ENCODE measurements at places on chromosomes 4 and X.

- no peak for DNase-seq
Measured at GRCh38 chr4:6733358-6734164, 17.6 kb downstream of the BLOC1S4 start.

DNA sequence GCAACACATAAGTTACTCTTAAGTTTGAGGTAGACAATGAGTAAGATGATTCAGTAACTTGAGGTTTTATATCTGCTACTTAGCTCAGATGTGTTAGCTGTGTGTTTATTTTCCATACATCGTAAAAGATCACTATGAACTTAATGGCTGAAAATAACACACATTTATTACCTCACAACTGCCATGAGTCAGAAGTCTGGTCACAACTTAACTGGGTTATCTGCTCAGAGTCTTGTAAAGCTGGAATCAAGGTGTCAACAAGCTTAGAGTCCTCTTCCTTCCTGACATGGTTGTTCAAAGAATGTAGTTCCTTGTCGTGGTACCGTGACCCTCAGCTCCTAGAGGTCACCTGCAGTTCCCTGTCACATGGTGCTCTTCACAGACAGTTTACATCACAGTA, 204.9 kb upstream of the MAGEB2 start:
- DNase-seq: no peak

GRCh38 chr4:1400191-1400805, 5.9 kb downstream of the NKX1-1 start:
- no peak for DNase-seq

DNA sequence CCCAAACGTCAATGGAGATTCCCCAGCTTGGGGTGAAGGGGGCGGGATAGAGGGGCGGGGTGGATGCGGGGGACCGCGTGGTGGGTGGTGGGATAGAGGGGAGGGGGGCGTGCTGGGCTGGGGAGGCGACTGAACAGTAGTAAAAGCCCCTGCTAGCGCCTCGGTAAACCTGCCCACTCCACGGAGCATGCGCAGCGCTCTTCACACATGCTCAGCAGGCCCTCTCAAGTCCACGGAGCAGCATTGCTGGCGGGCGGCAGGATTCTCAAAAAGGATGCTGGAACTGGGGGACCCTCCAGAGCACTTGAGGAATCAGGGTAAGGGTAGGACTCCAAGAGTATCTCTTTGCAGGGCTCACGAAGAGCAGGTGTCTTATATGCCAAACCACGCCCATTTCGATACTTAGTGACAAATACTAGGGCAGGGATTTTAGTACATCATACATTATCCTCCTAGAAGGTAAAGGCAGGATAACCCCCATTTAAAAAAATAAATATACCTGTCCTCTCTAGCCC, 378 bp upstream of the RPS6KA6 start:
- no peak for DNase-seq

DNA sequence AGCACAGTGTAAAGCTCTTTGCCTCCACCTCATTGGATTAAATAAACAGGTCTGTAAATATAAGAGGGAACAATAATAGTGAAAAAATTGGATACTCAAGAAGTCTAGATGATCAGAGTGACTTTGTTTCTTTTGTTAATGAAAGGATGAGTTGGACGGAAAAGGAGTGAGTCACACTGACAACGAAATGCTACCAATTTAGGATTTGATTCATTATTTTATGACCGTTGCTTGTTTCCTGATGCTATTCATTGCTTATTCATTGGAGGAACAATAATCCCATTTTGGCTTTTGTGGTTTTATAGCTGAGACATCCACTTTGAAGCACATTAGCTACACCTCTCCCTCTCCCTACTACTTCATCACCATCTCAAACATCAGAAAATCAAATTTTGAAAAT, 74.4 kb upstream of the DYNLT3 start:
- DNase-seq: no peak

GRCh38 chr4:140793291-140793690, 37.1 kb upstream of the TBC1D9 start:
- DNase-seq: no peak

DNA sequence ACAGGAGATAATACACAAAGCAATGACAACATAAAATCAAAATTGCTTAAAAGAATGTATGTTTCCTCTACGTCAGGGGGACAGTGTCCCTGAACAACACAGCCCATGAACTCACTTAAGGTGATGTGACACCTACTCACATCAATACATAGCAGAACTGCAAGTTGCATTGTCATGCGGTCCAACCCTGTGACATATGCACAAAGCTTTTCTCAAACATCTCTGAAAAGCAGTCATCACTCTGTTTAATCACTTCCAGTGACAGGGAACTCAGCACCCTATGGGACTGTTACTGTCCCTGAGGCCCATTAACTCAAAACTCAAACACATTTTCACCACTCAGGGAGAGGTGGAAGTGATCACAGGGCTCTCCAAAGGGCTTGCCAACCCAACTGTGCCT, 2.4 kb downstream of the STX18 start:
- DNase-seq: no peak

DNA sequence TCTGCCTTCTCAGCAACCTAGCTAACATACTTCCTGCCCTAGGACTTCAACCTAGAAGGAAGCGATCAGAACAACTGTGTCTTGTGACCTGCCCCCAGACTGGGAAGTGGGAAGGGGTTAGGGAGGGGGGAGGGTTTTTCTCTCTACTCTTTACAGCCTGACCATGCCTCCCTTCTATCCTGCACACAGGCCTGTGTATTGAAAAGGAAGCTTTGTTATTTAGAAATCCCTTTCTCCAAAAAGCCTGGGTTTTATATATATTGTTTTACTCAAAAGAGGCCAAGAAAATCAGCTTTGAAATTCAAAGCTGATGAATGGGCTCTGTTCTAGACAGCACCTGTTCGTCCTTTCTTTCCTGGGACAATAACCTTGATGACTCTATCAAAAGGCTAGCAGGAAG, 35.2 kb upstream of the SMS start:
- no peak for DNase-seq

DNA sequence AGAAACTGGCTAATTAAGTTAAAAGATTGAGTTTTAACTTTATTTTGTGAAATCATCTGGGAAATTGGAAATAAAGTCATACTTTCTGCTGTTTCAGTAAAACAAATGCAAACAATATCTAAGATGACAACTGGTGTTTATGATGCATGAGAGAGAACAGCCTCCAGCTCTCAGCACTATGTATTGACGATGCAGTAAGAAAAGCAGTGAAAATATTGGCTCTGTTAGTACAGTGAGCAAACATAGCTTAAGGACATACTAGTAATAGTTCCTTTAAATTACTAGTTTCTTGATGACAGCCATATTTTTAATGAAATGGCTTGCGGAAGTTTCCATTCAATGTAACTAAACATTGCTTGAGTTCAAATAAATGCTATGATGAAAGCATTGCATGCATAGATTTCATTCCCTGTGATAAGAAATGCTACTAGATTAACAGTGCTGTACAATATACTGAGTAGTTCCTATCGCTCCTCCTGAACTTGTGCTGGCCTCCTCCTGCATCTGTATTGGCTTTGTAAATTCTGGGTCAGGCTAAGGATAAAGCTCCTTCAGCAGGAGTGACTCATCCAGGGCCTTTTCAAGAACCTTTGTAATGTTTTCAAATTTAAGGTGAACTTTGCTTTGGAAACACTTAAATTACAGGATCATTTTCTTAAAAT, 11.6 kb downstream of the ARHGAP24 start:
- DNase-seq: no peak

DNA sequence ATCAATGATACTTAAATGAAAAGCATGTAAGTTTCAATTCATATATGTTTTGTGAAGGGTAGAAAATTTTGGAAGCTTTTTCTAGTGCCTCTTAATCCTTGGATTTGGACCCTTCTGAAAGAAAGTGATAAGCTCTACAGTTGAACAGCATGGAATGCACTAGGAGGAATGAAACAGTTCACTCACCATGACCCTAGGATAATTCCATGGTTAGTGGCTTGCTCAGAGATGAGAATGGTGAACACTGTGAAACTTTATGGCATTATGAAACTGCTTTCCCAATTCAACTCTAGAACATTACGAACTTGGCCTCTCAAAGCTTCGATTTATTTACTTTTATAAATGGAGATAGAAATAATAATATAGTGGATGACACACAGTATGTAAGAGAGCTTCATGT, 88.9 kb upstream of the FAT4 start:
- no peak for DNase-seq

GRCh38 chr4:20370274-20370673, 118.6 kb downstream of the SLIT2 start:
- DNase-seq: no peak

- DNase-seq: peak; percentile 49
Measured at GRCh38 chr4:46844325-46844917, 64.6 kb downstream of the COX7B2 start.

DNA sequence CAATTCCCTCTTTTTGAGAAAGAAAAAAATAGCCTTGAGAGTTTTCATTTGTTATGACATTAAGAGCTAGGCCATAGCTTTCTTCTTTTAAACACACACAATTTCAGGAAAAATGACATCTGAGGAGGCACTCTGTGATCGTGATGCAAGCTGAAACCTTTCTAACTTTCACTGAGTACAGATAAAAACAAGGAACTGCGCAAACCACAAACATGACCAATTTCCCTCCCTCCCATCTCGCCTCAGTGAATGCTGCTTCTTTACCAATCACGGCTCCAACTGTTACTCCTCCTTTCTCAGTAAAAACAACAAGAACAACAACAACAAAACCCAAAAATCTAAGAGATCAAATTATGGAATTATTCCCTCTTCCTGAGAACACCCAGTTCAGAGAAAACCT, 626.8 kb downstream of the TLL1 start:
- no peak for DNase-seq

DNA sequence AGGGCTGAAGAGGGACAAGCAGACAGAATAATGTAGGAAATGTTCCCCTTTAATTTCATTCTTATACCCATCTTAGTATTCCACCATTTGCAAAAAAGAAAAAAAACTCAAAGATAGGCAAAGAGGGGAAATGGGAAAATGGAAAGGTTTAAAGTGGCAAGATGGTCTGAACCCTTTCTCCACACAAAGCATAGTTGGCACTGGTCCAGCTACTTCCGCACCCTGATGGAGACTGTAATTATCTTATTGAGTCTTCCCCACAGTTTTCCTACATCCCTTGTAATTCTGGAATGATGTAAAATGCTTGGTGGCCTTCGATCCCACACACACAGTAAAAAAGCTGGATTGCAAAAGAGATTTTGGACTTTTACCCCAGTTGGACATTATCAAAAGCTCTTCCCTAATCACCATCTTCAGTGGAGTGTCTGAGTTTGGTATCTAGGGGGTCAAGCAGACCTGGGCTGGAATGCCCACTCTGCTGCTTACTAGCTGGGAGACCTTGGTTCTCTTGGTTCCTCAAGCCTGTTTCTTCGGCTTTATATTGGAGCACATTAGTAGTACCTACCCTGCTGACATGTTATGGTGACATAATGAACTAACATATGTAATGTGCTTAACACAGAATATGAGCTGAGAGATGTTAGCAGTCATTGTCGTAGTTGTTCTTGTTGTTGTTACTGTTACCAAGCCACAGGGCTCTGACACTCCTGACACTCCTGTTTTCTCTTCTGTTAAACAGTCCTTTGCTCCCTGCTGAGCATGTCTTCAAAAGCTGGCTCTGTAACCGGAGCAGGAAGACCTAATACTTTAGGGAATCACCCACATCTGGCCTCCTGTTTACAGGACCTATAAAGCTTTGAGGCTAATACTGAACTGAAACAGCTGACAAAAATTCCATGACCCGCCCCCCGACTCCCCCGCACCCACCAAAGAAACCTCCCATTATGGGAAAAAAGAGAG, 4.7 kb downstream of the SRPX2 start:
- no peak for DNase-seq

DNA sequence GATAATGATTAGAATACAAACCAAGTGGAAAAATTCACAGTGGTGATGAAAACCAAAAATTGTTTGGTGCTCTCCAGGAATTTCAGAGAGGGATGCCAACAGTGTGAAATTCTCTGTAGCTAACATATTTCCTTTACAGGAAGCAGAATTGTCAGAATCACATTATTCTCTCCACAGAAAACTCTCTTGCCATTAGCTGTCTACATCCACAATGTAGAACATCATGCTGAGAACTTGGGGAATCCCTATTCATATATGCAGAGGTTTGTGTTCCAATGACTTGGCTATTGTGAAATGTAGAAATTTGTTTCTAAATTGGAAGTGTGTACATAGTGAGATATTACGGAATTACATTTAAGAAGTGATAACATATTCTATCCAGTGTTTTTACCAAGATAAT, 142.0 kb downstream of the PCDH7 start:
- DNase-seq: no peak

GRCh38 chrX:17154001-17154400, 207.5 kb downstream of the REPS2 start:
- DNase-seq: no peak

GRCh38 chrX:44063606-44064005, 90.4 kb upstream of the NDP start:
- DNase-seq: no peak

GRCh38 chrX:139844163-139844562, 88.7 kb downstream of the ATP11C start:
- DNase-seq: no peak

- no peak for DNase-seq
Measured at GRCh38 chrX:19926095-19926494, 38.7 kb upstream of the SH3KBP1 start.

GRCh38 chr4:20091781-20092180, 159.9 kb upstream of the SLIT2 start:
- DNase-seq: no peak

GRCh38 chr4:7073526-7074390, 5.9 kb upstream of the GRPEL1 start:
- DNase-seq: peak; percentile 67

- no peak for DNase-seq
Measured at GRCh38 chr4:94649381-94650133, 108.2 kb upstream of the BMPR1B start.

- no peak for DNase-seq
Measured at GRCh38 chr4:26141911-26142638, 178.7 kb upstream of the RBPJ start.

GRCh38 chrX:115531818-115532403, 29.1 kb upstream of the PLS3 start:
- no peak for DNase-seq

DNA sequence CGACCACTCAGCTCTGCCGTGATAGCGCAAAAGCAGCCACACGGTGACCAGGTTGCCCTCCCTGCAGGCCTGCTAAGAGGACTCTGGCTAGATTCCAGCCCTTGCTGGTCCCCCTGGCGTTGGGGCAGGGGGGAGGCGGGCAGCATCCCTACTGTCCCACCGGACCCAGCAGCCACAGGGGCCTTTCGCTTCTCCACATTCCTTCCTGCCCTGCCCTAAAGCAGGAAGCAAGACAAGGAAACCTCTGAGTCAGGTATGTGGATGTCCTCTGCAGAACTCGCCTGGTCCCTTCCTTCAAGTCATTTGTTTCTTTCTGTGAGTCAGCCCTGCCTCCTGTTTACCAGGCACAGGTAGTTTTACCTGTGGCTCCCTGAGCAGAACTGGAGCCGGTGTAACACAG, 60.2 kb upstream of the CLDN34 start:
- DNase-seq: no peak

DNA sequence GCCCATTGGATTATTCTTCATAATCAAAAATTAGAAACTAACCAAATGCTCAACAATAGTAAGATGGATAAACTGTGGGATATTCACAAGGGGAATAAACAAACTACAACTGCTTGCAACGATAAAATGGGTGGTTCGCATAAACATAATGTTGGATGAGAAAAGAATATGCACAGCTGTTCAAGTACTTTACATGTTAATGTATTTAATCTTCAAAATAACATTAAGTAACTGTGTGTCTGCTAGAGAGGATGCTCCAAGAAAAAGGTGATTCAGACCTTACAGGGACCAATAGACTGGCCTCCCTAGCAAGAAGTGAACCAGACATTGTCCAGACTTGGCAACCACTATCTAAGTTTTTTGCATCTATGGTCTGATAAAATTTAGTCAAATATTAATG, 2.3 kb downstream of the PFKFB1 start:
- no peak for DNase-seq

- no peak for DNase-seq
Measured at GRCh38 chrX:37796805-37797204, 16.9 kb downstream of the CYBB start.
